ENCODE measurements at places on chromosomes 1 and 21.
A peak's percentile ranks its signal among the peaks of the same experiment; 100 is the strongest.

GRCh38 chr21:29717659-29718058, 222.1 kb downstream of the GRIK1 start:
- DNase-seq, result no peak

- DNase-seq, result no peak
Observed at GRCh38 chr1:93888900-93889299, 9.9 kb upstream of the DNTTIP2 start.

DNA sequence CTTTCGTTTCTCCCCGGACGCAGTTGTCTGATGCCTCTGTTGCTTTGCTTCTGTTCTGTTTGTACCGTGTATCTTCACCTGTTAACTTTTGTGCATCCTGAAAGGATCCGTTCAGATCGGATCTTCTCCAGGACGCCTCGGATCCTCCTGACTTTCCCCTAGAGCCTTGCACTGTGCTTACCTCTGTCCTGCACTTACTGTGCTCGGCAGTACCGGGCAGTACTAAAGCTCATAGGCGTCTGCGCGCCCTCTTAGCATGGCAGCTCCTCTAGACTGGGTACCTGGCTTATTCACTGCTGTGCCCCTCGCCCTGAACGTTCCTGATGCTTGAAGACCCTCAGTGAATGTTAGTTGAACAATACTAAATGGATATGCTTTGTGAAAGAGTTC, 934 bp downstream of the SCP2 start:
- DNase-seq, result no peak

- DNase-seq, result no peak
Observed at GRCh38 chr1:11441211-11441952, 37.6 kb upstream of the DISP3 start.

DNA sequence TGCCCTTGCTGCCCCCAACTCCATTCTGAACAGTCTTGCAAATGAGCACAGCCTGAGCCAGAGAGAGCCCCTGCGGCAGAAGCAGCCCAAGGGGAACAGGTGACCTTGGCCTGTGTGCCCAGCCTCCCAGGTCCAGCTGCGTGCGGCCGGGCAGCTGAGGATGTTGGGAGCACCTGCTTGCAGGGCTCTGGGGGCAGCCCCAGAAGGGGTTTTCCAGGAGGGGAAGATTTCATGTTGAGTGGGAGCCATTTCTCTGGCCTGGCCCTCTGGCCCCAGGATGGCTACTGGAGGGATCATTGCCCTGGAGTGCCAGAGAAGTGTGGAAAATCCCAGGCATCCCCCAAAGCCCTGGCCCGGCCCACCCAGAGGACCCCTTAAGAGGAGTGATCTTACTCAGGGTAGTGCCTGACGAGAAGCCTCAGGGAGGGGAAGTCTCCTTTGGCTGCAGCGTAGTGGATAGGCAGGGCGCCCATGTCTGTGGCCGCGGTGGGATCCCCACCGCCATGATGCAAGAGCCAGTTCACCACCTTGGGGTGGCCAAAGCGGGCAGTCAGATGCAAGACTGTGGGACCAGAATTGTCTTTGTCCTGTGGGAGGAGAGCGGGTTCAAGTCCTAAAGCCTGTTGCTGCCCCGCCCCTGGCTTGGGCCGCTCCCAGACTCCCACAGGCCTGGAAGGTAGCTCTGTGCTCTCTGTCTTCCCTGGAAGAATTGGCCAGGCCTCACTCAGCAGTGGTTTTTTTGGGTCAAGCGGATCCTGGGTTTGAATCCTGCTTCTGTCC, 20.6 kb upstream of the RNU1-4 start:
- peak; percentile 67 for DNase-seq

GRCh38 chr1:60906039-60906438, 176.3 kb upstream of the NFIA start:
- DNase-seq, result no peak

GRCh38 chr1:233379869-233380438, 52.4 kb downstream of the MAP3K21 start:
- DNase-seq, result no peak

DNA sequence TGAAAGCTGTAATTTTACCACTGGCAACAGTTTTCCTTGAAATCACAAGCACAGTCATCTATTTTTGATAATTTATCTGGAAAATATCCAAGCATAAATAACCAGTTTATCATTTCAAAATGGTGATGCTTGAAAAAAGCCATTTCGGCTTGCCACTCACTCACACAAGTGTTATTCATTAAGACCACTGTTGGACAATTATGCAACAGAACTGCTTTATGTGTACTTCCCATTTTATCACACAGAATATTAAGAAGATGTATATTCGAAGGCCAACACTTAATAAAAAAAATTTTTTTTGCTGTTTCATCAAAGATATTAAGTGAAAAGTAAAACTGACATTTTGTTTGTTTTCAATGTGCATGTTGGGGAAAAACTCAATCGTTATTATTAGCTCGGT, 62.3 kb downstream of the EIF4G3 start:
- no peak for DNase-seq

- no peak for DNase-seq
Observed at GRCh38 chr1:228030451-228031201, 23.8 kb downstream of the WNT3A start.

GRCh38 chr1:98296681-98297080, 364.8 kb upstream of the SNX7 start:
- DNase-seq, result no peak

DNA sequence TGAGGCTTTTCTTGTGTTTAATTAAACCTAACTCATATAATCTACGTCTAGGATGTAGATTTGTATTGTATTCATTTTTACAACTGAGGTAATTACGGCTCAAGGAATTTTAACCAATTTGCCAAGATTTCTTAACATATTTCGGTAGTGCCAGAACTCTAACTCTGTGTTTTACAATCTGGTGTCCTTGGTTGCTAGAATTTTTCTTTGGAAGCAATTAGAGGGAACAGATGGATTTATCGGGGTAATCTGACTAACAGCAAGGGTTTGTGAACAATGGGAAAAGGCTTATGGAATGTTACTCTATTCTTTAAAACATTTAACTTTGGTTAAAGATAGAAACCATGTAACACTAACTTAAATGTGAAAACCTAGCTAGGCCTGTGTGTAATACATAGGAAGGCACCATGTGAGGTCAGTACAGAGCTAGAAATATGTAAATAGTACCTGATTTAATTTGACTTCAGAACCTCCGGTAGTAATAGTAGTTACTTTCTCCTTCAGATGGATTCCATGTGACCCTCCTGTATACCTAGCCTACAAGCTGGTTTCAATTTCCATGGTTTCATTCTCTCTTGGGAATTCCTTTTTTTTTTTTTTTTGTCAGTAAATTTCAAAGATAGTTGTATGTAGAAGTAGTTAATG, 1.2 kb downstream of the MTF2 start:
- no peak for DNase-seq

DNA sequence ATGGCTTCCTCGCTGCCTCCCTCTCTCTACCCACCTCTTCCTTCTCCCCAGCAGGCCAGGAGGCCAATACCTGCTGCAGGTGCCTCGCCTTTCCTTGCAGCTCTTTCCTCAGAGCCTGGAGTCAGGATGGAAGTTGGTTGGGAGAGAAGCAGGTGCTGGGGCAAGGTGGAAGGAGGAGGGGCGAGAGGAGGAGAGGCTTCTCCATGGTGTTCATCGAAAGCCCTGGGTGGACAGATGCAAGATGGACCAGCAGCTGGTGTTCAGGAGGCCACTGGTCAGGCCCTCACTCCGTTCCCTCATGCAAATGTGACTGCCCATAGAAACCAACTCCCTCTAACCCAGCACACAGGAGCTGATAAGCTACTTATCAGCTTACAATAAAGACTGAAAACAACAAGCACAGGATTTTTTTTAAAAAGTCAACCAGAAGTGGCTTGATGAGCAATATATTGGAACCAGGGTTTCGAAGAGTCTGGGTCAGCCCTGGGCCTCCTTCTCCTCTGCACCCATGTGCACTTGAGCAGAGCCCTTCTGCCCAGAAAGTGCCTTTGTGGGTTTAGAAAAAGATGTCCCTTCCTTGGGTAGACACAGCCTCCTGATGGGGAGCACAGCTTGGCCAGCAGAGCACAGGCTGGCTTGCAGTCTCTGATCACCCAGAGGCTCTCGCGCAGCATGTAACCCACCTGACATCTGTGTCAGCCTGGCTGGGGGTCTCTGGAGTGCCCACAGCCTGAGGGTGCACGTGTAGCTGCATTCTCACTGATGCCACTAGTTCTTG, 16.6 kb upstream of the GSTM4 start:
- no peak for DNase-seq

DNA sequence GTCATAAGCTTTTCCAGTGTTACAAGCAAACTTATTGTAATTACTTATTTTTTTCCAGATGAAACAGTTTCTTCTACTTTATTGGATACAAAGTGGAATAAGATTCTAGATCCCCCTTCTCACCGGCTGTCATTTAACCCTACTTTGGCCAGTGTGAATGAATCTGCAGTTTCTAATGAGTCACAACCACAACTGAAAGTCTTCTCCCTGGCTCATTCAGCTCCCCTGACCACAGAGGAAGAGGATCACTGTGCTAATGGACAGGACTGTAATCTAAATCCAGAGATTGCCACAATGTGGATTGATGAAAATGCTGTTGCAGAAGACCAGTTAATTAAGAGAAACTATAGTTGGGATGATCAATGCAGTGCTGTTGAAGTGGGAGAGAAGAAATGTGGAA, 95.5 kb downstream of the ZFYVE9 start:
- no peak for DNase-seq

GRCh38 chr1:67957066-67957465, 93.4 kb downstream of the DIRAS3 start:
- no peak for DNase-seq
